Activated CD4-positive, alpha-beta T cell treated with anti-CD3 and anti-CD28 coated beads, Interleukin-10, Interleukin-2, amounts not matched to agents 100 ng/mL and 50 ng/mL, durations not matched to agents 16 hours and 8 hours (primary cell): ENCODE measurements at places on chromosomes 4 and X.

DNA sequence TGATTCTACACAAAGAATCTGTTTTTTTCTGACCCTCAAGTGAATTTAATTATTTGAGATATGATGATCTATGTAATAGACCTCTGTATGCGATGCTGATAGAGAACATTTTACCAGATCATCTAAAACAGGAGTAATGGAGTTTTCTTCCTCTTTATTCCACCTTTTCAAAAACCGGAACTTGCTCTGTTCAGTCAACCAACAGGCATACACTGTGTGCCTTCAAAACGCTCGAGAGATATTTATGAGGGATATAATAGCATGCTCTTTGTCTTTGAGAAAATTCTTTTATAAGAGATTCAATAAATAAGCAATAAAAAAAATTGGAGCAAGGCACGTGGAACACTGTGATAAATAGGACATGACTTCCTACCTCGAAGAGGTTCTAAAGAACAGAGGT, 2.0 kb downstream of the NYX start:
- no peak for DNase-seq

- DNase-seq: peak; percentile 79
Measured at GRCh38 chr4:2462218-2462991, 6.5 kb upstream of the RNF4 start.

DNA sequence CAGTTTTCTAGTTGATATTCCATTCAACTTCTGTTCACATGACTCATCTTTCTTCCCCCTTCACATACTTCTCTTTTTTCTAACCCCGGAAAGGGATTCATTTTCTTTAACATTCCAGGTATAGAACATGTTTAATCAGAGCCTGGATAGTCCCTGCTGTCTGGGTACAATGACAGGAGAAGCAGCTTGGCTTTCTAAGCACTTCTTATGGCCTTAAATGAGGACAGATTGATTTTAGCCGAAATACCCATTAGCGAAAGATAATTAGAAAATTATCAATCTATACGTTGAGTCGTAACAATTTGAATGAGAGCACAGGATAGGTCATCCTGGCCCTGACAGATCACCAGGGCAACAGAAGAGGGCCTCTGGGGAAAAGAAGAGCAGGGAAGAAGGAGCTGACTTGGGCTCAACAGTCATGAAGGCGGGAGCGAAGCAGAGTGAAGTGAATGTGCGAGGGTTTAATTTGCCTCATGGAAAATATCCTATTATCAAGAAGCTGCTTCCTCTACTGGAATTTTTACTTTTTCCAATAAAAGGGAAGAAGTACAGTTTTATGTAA, 62.2 kb downstream of the PPP1R2C start:
- DNase-seq: no peak

GRCh38 chr4:102387552-102388150, 42.4 kb upstream of the SLC39A8 start:
- DNase-seq: no peak

DNA sequence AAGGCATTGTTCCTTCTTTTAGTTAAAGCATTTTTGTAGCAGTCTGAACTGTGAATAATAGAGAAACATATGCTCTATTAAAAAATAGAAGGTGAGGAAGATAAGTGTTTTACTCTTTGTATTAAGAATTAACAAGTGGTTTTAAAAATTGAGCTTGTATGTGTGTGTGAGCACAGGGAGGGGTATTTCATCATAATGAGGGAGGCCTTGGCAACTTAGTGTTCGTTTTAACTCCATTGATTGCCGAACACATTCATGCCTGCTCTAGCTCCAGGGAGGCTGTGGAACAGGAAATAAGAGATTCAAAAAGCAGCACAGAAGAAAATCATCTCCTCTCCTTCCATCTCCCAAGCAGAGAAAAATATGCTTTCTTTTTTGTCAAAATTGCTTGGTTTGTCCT, 14.8 kb downstream of the SHROOM3 start:
- DNase-seq: no peak

- no peak for DNase-seq
Measured at GRCh38 chr4:121838136-121838535, 14.5 kb upstream of the CCNA2 start.

- peak; percentile 34 for DNase-seq
Measured at GRCh38 chrX:134908356-134908755, 82.4 kb upstream of the SMIM10 start.

GRCh38 chr4:155072417-155072816, 136.0 kb upstream of the NPY2R start:
- peak; percentile 1 for DNase-seq

DNA sequence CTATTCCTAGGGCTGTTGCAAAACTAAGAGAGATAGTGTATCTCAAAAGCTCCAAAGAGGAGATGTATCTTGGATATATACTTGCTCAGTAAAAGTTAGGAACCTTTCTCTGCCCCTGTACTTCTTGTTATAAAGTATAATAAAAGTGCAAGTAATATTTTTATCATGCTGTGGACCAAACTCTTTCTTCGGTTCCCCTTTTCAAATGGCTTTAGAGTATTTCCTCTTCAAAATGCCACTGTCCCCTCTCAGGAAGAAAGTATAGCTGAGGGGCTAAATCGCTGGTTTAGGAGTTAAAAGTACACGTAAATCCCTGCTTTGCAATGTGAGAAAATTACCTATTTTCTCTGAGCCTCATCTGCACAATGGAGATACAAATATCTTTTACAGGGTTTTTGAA, 169.1 kb upstream of the FTHL17 start:
- DNase-seq: no peak

- no peak for DNase-seq
Measured at GRCh38 chrX:72340041-72340440, 34.3 kb upstream of the CITED1 start.

DNA sequence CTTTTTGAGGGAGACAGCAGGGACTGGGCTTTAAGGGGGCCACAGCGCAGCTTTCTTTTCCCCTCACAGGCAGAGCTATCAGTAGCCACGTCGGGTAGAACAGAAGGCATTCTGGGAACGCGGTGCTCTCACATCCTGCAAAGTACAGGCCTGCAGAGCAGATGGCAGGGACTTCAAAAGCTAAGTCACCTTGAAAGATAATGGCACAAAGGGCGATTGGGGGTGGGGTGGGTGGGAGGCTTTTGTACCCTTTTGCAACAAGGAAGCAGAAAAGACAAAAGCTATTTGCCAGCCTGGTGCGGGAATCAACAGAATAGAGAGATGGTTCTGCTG, 93.9 kb downstream of the PHKA2 start:
- no peak for DNase-seq

DNA sequence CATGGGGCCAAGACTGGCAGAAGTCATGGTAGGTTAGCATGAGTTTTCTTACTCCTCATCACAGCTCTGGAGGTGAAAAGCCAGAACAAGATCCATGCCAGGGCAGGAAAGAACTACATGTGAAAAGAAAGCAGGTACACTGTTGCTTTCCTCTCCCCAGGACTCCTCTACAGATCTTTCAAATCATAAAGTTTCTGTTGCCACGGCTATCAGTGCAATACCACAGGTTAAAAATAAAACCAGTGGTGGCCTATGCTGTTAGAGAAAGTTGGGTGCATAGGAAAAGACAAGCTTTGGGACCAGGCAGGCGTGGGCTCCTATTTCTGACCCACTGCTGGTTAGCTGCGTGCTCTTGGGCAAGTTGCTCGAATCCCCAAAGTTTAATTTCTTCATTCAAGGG, 81.4 kb downstream of the SH3RF1 start:
- DNase-seq: no peak

DNA sequence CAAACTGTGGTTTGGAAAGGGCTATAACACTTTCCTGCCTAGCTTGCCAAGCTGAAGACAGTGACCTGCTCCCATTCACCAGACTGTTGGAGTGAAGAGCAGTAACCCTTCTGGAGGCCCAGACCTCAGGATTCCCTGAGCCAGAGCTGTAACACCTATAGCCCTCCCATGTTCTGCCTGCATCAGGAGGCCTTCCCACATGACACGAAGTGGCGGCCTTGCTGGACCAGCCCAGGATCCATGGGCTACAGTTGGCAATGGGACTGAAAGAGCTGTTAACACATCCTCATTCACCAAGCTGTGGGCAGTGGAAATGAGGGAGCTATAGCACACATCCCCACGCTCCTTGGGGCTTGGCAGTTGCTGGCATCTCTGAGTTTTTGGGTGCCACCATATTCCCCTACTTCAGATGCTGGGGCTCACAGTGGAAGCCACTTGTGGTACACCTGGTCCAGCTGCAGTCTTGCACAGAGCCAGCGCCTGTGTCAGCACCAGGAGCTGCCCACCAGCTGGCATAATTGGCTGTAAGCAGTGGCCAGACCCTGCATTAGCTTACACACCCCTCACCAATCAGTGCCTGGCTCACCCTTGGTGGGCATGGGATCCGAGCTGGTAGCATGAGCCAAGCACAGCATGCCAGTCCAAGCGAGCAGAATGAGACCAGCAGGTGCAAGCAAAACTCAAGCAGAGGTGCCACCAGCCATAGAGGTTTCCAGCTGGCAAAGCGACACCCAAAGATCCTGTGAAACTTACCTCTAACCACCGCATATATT, 1029.3 kb downstream of the TECRL start:
- no peak for DNase-seq

DNA sequence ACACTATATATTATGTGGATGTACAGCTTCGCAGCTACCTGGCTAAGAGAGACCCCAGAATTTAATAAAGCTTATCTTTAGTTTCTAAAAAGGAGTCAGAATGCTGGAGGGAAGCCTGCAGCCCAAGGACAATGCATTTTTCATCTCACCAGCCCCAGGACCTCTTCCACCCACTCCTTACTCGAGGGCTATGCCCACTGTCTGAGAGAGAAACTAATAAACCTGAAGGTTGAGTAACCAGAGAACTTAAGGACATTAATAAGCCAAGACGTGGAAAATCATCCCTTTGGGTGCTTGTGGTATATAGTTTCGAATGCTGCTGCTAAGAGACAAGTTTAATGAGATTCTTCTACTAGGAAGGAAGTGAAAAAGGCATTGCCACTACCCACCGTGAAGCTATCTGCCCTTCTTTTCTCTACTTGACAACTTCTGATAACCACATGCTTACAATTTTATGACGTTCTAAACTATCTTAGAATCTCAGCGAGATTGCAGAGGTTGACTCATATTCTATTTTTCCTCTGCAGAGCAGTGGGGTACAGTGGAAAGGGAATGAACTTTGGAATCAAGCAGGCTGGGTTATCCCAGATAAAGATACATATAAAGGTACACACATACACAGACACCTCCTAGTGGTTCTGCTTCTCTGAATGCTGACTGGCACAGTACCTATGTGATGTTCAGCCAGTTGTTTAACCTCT, 3.3 kb downstream of the RELL1 start:
- peak; percentile 56 for DNase-seq

DNA sequence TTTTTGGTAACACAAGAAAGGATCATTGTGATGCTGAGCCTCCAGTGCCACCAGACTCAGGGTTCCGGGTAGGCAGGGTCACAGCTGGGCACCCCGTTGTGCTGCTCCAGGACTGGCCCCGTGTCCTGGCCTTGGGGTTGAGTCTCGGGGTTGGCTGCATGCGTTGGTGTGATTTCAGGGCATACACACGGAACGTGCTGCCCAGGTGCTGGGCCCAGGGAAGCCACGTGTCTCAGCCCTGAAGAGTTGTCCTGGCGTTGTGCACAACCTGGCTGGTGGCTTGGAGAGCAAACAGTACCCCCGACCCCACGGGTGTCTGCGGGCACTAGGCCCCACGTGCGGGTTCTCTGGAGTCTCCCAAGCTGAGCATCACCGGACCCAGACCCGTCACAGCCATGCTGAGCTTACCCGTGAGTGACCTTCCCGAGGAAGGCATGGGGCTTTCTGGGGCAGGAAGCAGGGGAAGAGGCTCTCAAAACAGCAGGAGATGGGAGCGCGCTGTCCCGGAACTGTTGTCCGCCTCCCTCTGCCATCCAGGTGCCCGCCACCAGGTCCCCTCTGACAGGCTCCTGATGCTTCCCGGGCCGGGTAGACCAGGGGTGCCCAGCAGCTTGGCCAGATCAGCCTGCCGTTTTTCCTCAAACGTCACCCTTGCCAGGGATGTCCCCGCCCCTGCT, 66.1 kb upstream of the ENPP6 start:
- no peak for DNase-seq
